ENCODE measurements at places on chromosomes 1 and 21. TPM values are rescaled to one million over a fixed set of nuclear protein-coding genes. Genes with fewer than 3 reads are reported as not detected.

DNA sequence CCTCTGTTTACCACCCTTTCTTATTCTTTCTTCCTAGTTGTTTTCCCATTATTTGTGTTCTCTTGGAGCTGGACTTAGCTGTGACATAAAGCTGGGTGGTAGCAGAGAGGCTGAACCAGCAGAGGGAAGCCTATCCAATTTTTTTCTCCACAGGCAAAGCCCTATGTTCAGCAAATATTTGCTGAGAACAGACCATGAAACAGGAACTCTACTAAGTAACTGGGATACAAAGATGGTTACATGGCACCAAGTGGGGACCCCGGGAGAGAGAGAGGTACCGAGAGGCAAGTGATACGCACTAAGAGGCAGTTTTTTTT is 6.6 kb downstream of the CFAP141 start:
- H3K4me1 ChIP-seq = peaks cover 7% of the 10 kb centered on the region
- DNase-seq = no peak
- no peaks in the 10 kb centered on the region for H3K36me3 ChIP-seq
- H3K27me3 ChIP-seq = no peaks in the 10 kb centered on the region

GRCh38 chr1:8423692-8424538 is 106.0 kb downstream of the SLC45A1 start:
- H3K4me3 ChIP-seq = peak overlapping the region; percentile 89
- peak; percentile 43 for DNase-seq
- H3K27ac ChIP-seq = peak overlapping the region; percentile 84
- no peaks in the 10 kb centered on the region for H3K36me3 ChIP-seq
- peaks cover 78% of the 10 kb centered on the region for H3K4me1 ChIP-seq
- no peaks in the 10 kb centered on the region for H3K27me3 ChIP-seq

DNA sequence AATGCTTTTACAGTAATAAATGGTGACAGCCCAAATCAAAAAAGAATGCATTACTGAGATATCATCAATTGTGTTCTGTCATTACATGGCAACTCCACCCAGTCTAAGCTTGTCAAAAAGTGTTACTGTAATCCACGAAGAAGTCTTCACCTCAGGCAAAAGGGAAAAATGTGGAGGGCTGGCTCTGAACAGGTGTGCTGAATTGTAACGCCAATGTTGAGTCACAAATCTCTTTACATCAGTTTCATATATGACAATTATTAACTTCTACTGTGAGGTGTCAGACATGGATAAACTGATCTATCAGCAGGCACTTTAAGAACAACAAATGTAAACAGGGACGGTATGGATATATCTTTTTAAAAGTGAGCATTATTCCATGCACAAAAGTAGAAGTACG is 98.5 kb upstream of the DMRTA2 start:
- H3K4me1 ChIP-seq = no peaks in the 10 kb centered on the region
- DNase-seq = no peak
- H3K36me3 ChIP-seq = no peaks in the 10 kb centered on the region
- H3K27me3 ChIP-seq = no peaks in the 10 kb centered on the region

- DNase-seq = no peak
- H3K4me3 ChIP-seq = peak overlapping the region; percentile 94
- H3K4me1 ChIP-seq = peaks cover 20% of the 10 kb centered on the region
- peak overlapping the region; percentile 76 for H3K27ac ChIP-seq
- H3K27me3 ChIP-seq = no peaks in the 10 kb centered on the region
- peaks cover 12% of the 10 kb centered on the region for H3K36me3 ChIP-seq
Measured at GRCh38 chr1:10399444-10399941, 629 bp downstream of the PGD start.

Gene EDN2
- not detected for total RNA-seq
